ENCODE measurements at places on chromosomes 7 and 10.

DNA sequence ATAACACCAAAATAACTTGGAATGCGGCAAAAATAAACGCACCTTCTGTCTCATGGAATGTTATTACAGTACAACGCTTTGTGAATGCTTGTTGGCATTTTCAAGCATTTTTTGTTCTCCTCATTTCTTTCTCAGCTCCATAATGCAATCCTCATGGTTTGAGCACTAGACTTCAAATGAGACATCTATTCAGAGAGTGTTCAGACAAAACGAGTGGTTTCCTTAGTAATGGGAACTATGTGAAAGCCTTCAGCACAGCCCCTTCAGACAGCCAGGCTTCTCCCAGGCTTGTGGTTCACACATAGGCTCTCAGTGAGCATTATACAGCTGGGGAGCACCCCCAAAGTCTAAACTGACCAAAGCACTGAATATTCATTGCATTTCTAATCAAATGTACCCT is 8.6 kb upstream of the LRRN3 start:
- no peak for ATAC-seq

- no peak for ATAC-seq
Observed at GRCh38 chr7:40793132-40793531, 658.3 kb downstream of the SUGCT start.

GRCh38 chr10:70508912-70509756 is 30.6 kb downstream of the PALD1 start:
- peak; percentile 39 for ATAC-seq

DNA sequence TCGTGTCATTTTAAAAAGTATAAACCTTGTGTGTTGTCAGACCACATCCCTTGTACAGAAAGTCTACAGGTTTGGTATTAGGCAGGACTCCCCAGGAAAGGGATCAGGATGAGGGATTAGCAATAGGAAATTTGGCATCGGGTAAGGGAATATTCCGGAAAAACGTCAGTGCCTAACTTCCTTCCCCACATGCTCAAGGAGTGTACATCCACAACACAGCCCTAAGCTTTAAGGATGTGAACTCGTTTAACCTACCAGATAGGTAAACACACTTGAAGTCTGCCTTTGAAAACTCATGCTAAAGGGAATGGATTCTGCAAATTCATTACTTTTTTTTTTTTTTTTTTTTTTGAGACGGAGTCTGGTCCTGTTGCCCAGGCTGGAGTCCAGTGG is 194.9 kb downstream of the SKIDA1 start:
- peak; percentile 44 for ATAC-seq

Measured in esophagus mucosa (tissue), 1 donor.